Prostate gland (tissue), 2 donors: ENCODE measurements at places on chromosomes 7 and 10. TPM values are rescaled to one million over a fixed set of nuclear protein-coding genes. Genes with fewer than 3 reads are reported as not detected.

DNA sequence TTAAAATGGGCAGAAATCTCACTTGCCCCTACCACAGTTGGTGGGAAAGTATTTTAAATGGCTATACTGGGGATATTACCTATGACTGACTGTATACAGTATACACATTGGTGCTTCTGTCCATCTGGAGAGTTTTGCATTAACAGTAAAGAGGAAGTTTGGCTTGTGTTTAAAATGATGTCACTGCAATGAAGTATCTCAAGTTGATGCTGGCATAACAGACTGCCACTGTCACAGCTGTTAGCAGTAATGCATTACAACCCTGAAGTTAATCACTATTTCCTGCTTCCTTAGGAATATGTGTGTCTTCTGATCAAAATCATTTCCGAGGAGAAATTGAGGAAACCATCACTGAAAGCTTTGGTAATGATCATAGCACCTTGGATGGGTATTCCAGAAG, 1.9 kb downstream of the DKK1 start:
- no peak for DNase-seq
- no peaks in the 10 kb centered on the region for H3K27me3 ChIP-seq
- no peaks in the 10 kb centered on the region for H3K4me1 ChIP-seq
- no peak overlapping the region for H3K4me3 ChIP-seq

- H3K36me3 ChIP-seq = no peaks in the 10 kb centered on the region
- H3K4me3 ChIP-seq = no peak overlapping the region
- no peak for DNase-seq
- H3K4me1 ChIP-seq = no peaks in the 10 kb centered on the region
- H3K27ac ChIP-seq = no peak overlapping the region
- no peaks in the 10 kb centered on the region for H3K27me3 ChIP-seq
Observed at GRCh38 chr10:70993051-70993450, 104.7 kb upstream of the PCBD1 start.

DNA sequence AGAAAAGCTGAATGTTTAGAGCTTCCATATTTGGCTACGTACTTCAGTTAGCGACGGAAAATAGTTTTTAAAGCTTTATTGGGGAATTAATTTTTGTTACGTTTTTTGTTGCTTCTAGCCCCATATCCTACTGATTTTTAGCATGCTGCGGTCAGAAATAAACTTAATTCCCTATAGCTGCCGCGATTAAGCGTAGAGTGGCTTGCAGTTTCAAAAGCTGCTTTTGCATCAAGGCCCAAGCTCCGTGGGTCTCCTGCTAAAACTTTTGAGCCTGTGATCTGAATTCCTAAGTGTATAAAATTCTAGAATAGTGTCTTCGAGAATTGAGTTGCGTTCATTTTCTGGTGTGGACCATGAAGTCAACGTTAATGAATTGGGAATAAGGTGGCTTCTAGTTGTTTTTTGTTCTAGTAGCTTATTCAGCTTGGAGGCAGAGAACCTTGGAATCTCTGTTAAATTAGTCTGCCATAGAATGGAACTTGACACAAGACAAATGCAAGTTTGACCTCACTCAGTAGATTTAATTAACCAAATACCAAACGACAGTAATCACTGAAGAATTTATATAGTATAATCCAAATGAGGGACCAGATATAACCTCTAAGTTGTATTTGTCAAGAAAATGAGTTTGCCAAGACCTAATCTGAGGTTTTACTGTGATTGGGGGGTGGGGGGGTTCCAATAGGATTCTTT, 977 bp downstream of the CALU start:
- peak overlapping the region; percentile 58 for H3K4me3 ChIP-seq
- H3K36me3 ChIP-seq = no peaks in the 10 kb centered on the region
- H3K27me3 ChIP-seq = no peaks in the 10 kb centered on the region
- peaks cover 18% of the 10 kb centered on the region for H3K4me1 ChIP-seq
- H3K27ac ChIP-seq = peak overlapping the region; percentile 74

GRCh38 chr7:119270045-119270464, 1002.9 kb upstream of the KCND2 start:
- H3K27me3 ChIP-seq = no peaks in the 10 kb centered on the region
- H3K4me3 ChIP-seq = no peak overlapping the region
- H3K4me1 ChIP-seq = no peaks in the 10 kb centered on the region
- H3K27ac ChIP-seq = no peak overlapping the region

DNA sequence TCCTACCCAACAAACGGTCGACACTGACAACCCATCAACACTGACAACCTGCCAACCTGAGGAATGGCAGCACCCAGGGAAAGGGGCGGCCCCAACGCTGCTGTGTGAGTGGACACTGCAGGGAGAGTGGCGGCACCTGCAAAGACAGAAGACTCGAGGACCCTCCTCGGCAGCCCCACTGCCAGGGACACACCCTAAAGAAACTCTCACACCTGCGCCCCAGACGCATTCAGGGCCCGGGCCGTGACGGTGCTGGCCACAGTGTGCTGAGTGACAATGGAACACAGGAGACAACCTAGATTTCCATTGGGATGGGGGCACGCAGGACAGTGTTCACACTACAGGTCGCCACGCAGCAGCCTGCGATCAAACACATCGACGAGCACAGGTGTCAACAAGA, 3.6 kb downstream of the CAMK2B start:
- no peak overlapping the region for H3K4me3 ChIP-seq
- H3K36me3 ChIP-seq = no peaks in the 10 kb centered on the region
- H3K27ac ChIP-seq = no peak overlapping the region
- no peaks in the 10 kb centered on the region for H3K27me3 ChIP-seq

- H3K4me3 ChIP-seq = no peak overlapping the region
- DNase-seq = no peak
- no peaks in the 10 kb centered on the region for H3K27me3 ChIP-seq
- H3K4me1 ChIP-seq = no peaks in the 10 kb centered on the region
- H3K36me3 ChIP-seq = no peaks in the 10 kb centered on the region
- no peak overlapping the region for H3K27ac ChIP-seq
Observed at GRCh38 chr10:110487411-110488331, 10.0 kb upstream of the DUSP5 start.

GRCh38 chr7:7201578-7202374, 19.4 kb downstream of the C1GALT1 start:
- H3K27ac ChIP-seq = no peak overlapping the region
- H3K4me1 ChIP-seq = no peaks in the 10 kb centered on the region
- DNase-seq = no peak

DNA sequence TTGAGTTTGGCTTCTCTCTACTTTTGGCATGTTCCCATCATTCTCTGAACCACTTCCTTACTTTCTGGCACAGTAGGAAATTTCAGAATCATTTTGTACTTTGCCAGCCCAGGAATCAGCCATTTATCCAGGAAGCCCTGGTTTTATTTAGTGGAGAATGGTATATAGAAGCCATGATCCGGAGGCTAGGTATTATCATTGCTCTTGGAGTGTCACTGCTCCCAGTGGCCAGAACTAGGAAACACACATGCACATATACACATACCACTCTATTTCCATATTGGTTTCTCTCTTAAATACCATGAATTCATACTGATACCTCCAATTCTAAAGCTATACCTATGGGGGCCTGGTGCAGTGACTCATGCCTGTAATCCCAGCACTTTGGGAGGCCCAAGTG, 36.3 kb downstream of the SUFU start:
- H3K27ac ChIP-seq = no peak overlapping the region
- no peak for DNase-seq
- H3K4me3 ChIP-seq = no peak overlapping the region
- H3K4me1 ChIP-seq = no peaks in the 10 kb centered on the region
- no peaks in the 10 kb centered on the region for H3K27me3 ChIP-seq

GRCh38 chr7:121994625-121995410, 121.9 kb downstream of the PTPRZ1 start:
- H3K4me1 ChIP-seq = no peaks in the 10 kb centered on the region
- DNase-seq = peak; percentile 48
- H3K27ac ChIP-seq = no peak overlapping the region
- H3K27me3 ChIP-seq = no peaks in the 10 kb centered on the region

GRCh38 chr10:73855413-73855812, 18.9 kb downstream of the CAMK2G start:
- no peaks in the 10 kb centered on the region for H3K36me3 ChIP-seq
- no peak overlapping the region for H3K27ac ChIP-seq
- H3K4me3 ChIP-seq = no peak overlapping the region
- no peaks in the 10 kb centered on the region for H3K4me1 ChIP-seq

- no peak for DNase-seq
- H3K4me3 ChIP-seq = no peak overlapping the region
- no peaks in the 10 kb centered on the region for H3K4me1 ChIP-seq
- no peak overlapping the region for H3K27ac ChIP-seq
- no peaks in the 10 kb centered on the region for H3K27me3 ChIP-seq
- no peaks in the 10 kb centered on the region for H3K36me3 ChIP-seq
Observed at GRCh38 chr7:112089551-112089950, 116.6 kb downstream of the DOCK4 start.

GRCh38 chr7:44329888-44330287, 4.5 kb upstream of the CAMK2B start:
- H3K27ac ChIP-seq = no peak overlapping the region
- H3K4me1 ChIP-seq = no peaks in the 10 kb centered on the region
- no peaks in the 10 kb centered on the region for H3K27me3 ChIP-seq

- no peak overlapping the region for H3K4me3 ChIP-seq
- no peaks in the 10 kb centered on the region for H3K36me3 ChIP-seq
- no peak overlapping the region for H3K27ac ChIP-seq
- DNase-seq = no peak
- H3K27me3 ChIP-seq = no peaks in the 10 kb centered on the region
Observed at GRCh38 chr10:9243941-9244411, 1189.5 kb downstream of the GATA3 start.

DNA sequence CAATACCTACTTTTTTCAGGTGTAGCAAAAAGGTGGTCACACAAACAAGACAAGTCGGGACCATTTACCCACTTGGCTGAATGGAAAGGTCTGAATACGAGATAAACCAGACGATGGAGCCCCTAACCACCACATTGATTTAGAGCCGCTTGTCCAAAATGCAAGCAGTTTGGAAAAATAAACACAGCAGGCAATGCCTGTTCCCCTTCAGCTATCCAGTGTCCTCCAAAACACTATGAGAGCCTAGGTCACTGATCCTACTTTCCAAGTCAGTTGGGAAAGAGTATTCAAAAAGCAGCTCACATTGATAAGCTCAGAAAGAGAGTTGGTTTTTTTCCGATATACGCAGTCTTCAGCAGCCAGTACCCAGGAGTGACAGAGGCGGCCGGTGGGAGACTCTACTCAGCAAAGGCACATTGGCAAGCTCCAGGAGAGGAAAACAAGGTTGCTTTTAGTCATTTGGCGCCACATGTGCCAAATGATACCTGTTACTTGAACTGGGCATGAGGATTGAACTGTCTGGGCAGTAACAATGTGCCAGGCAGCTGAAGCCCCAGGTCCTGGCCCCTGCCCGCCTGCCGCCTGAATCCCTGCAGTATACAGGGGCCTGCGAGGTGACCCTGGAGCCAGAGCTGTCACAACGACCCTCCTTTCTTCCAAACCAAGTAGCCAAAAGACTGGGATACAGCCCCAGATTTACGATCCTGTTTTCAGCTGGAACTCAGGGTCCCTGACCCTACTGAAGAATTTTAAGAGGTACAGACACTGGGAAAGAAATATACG, 109.8 kb downstream of the PIP4K2A start:
- no peak overlapping the region for H3K4me3 ChIP-seq
- H3K4me1 ChIP-seq = no peaks in the 10 kb centered on the region

GRCh38 chr10:16787361-16787791, 29.8 kb downstream of the RSU1 start:
- no peaks in the 10 kb centered on the region for H3K36me3 ChIP-seq
- no peak overlapping the region for H3K4me3 ChIP-seq
- DNase-seq = no peak
- H3K27me3 ChIP-seq = no peaks in the 10 kb centered on the region
- no peaks in the 10 kb centered on the region for H3K4me1 ChIP-seq
- no peak overlapping the region for H3K27ac ChIP-seq

DNA sequence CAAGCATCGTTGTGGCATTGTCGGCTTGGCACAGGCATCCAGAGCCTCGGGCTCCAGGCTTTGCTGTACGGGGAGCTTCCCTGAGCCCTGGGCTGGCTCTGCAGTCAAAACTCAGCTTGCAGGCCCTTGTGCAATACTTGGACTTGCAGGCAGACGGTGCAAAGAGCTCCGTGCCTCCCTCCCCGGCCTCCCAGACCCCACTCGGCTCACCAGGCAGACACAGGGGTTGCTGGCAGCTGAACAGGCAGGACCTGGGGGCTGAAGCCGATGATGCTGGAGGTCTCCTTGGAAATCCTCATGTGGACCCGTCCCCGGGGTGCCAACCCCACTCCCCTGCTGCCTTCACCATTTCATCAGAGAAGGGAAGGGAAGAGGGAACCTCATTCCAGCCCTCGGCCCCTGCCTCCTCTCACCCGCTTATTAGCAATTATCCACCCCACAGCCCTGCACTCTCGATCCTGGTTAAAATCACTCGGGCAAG, 59.6 kb upstream of the GNA12 start:
- H3K27me3 ChIP-seq = no peaks in the 10 kb centered on the region
- H3K4me1 ChIP-seq = no peaks in the 10 kb centered on the region
- no peaks in the 10 kb centered on the region for H3K36me3 ChIP-seq
- H3K27ac ChIP-seq = no peak overlapping the region

DNA sequence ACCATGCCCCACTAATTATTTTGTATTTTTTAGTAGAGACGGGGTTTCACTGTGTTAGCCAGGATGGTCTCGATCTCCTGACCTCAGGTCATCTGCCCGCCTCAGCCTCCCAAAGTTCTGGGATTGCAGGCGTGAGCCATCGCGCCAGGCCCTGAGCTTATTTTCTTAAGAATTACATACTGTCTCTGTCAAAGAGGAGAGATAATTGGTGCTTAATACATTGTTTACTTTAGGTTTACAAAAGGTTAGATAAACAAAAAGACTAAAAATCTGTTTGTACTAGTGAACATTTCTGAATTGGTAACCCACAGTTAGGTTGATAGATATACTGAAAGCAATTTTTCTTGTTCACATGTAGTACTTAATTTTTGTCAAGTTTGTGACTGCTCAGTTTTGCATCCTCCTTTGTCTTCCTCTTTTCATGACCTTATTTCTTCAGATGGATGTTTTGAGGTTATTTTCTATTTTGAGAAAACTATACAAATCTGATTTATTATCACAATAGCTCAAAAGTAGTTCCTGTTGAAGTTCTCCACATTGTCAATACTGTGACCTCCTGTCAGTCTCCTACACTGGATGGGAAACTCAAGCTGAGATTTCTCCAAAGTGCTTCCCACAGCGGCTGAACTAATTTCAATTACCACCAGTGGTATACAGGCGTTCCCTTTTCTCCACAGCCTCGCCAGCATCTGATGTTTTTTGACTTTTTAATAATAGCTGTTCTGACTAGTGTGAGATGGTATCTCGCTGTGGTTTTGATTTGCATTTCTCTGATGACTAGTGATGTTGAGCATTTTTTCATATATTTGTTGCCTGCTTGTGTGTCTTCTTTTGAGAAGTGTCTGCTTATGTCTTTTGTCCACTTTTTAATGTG, 22.5 kb downstream of the HHEX start:
- H3K4me3 ChIP-seq = no peak overlapping the region
- no peaks in the 10 kb centered on the region for H3K27me3 ChIP-seq
- no peaks in the 10 kb centered on the region for H3K36me3 ChIP-seq

Gene APBB1IP
- 3.1 TPM for total RNA-seq

Gene FRMPD2
- total RNA-seq = 0.97 TPM

Gene SLC13A1
- not detected for total RNA-seq

Gene PRKCQ
- 1.4 TPM for total RNA-seq

Gene ZP3
- total RNA-seq = 4.5 TPM

Gene OR2A5
- not detected for total RNA-seq

Gene KCND2
- total RNA-seq = not detected
